D341Med (cell line): ENCODE measurements at places on chromosomes 1 and 21.

GRCh38 chr1:221069178-221069903 is 190.1 kb downstream of the HLX start:
- no peak for DNase-seq

DNA sequence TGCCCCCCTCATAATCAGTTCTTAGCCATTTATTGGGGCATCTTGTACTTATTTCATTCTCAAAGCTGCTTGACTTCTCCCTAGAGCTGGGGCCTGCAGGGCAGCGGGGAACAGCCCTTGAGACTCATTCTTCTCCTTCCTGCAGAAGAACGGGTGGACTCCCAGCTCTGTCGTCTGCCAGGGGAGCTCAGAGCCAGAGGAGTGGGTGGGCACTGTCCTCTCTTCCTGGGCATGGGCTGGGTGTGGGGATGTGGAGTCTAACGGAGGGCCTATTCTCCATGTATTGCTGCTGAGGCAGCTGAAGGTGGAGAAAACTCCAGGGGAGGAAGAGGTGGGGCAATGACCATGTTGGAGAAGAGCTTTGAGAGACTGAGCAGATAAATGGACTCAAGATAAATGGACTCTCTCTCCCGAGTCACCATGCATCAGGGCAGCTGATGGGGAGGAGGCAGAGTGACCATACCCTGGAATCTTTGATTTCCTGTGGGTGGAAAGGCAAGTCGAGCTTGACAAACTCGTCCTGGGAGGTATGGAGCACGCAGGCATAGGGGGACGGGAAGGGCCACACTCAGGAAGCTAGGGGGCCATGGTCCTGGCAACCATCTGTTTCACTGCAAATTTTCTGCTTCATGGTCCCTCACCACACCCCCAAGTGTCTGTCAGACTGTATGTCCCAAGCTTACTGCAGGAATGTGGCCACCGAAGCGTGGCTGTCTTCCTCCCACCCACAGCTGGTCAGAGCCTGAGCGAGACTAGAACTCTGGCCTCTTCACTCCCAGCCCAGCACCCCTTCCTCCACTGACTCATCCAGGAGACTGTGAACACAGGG is 56.9 kb upstream of the ATP2B4 start:
- no peak for DNase-seq

GRCh38 chr1:168638884-168639283 is 62.5 kb downstream of the XCL1 start:
- no peak for DNase-seq

- DNase-seq = peak; percentile 52
Measured at GRCh38 chr1:19405761-19406487, 79.4 kb downstream of the CAPZB start.

DNA sequence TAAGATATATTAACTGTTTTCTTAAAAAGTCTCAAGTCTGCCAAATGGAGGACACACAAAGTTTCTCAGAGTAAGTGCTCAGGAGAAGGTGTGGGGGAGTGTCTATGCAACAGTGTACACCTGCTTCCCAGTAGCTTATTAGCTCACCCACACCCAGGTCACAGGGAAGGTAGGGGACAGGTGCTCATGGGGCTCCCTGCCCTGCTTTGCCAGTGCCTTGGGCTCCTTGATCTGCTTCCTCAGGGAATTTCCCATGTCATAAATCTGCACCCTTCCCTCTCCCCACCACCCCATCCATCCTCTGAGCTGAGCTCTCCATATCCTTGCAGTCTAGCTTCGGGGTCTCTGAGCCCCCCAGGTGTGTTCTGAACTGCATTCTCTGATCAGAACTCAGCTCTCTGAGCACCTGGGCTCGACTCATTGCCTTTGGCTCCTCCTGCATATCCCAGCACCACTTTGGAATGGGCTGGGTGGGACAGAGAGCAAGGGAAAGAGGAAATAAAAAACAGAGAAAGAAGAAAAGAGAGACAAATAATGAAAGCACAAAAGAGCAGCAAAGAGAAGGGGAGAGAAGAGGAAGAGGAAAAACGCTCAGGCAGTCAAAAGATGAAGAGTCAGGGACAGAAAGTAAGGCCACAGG is 87.0 kb upstream of the ATP1B1 start:
- DNase-seq = no peak

DNA sequence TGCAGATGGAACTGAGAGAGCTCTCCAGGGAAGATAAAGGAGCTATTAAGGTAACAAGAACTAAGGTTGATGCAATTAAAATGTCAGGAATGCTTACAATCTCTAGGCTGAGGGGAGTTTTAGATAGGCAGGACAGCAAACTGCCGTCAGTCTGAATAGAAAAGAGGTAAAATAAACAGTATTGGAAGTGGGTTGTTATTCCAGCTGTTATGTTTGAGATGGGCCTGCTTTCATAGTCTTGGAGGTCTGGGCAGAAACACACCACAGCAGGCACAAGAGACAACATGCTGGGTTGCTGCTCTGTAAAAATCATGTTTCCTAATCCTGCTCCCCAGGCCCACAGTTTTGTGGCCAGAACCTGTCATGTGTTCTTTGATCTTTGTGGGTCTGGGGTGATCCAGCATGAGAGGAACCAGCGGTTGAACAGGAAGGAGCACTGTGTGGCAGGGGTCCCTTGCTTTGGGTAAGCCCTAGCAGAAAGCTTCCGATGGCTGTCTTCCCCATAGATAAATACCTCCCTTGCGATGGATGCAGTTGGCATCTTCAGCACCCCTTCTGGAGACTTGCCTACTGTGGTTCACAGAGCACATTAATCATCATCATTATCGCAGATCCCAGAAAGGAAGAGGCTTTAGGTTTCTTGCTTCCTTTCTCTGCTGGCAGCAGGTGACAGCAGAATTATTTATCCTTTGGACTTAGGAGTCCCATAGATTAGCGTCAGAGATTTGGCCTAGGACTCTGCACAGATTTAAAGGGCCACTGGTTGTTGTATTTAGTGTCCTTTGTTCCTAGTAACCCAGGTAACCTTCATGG is 97.1 kb downstream of the AK5 start:
- peak; percentile 35 for DNase-seq

DNA sequence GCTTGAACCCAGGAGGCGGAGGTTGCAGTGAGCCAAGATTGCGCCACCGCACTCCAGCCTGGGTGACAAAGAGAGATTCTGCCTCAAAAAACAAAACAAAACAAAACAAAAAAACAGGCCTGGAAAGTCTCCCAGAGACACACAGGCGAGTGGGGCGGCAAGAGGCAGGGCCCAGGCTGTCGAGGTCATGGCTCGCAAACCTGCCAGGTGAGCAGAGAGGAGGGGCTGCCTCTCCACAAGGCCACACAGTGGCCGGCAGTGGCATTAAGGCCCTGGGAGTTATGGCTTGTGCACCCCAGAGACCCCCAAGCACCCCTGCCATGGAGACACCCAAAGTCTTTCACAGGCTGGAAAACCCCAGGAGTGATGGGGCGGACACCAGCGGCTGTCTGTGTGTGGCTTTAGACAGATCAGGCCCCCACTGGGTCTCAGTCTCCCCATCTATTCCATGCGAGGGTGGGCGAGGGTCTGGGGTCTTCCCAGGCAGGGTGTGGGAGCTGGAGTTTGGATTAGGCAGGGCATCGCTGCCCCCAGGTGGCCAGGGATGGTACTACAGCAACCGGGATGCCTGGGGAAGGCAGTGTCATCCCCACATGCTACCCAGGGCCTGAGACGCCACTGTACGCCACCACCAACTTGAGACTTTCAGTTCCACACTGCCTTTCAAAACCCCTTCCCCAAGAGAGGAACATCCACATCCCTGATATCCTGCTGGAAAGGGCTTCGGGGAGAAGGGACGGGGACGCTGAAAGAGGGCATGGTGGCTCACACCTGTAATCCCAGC is 7.3 kb upstream of the CTRC start:
- peak; percentile 87 for DNase-seq
